ENCODE measurements at places on chromosomes 11 and 22. TPM values are rescaled to one million over a fixed set of nuclear protein-coding genes. Genes with fewer than 3 reads are reported as not detected.
A peak's percentile ranks its signal among the peaks of the same experiment; 100 is the strongest.

DNA sequence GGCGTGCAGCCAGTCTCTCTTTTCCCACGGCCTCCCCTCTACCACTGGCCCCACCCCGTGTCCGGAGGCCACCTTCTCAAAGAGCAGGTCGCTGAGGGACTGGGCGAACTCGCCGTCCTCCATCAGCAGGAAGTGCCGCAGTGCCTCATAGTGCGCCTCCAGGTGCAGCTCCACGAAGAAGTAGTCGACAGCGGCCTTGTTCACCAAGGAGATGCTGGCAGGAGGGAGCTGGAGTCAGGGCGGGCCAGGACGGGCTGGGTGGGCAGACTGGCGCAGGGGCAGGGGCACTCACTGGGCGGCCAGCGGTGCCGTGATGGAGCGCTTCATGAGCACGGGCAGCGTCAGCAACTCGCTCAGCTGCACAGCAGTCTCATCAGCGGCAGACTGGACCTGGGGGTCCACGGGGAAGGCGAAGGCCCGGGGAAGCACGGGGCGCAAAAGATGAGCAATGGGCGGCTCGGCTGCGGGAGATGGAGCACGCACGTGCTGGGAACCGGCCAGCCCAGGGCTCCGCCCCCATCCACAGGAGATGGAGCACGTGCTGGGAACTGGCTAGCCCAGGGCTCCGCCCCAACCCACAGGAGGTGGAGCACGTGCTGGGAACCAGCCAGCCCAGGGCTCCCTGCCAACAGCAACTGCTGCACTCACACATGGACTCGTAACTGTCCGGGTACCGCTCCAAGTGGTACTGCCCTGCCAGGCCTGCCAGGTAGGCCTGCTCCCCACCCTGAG is 18.4 kb downstream of the SELENOO start:
- H3K27me3 ChIP-seq, result no peaks in the 10 kb centered on the region
- DNase-seq, result no peak
- no peak overlapping the region for H3K4me3 ChIP-seq
- peaks cover 11% of the 10 kb centered on the region for H3K4me1 ChIP-seq

CHCHD10 gene
- total RNA-seq, result 46.4 TPM

- H3K27me3 ChIP-seq, result no peaks in the 10 kb centered on the region
- H3K4me1 ChIP-seq, result no peaks in the 10 kb centered on the region
Observed at GRCh38 chr11:12260731-12261521, 116.4 kb upstream of the PARVA start.

DNA sequence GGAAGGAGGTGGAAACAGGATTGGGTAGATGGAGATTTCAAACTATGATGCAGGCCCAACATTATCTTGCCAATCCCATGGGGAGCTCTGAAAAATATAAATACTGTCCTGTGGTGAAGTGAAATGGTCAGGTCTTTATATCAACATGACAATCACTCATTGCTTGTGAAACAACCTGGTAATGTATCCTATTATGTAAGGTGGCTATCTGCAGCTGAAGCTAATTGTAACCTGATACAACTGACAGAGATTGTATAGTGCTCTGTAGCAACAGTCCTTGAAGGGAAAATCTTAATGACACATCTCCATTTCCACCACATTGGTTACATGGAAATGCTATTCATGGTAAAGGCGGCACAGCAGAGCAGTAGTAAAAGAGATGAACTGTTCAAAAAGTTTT is 20.7 kb upstream of the CHORDC1 start:
- no peaks in the 10 kb centered on the region for H3K36me3 ChIP-seq
- no peak overlapping the region for H3K4me3 ChIP-seq
- H3K27ac ChIP-seq, result no peak overlapping the region
- H3K4me1 ChIP-seq, result no peaks in the 10 kb centered on the region
- no peak for DNase-seq
- peaks cover 2% of the 10 kb centered on the region for H3K27me3 ChIP-seq

- no peaks in the 10 kb centered on the region for H3K36me3 ChIP-seq
- no peaks in the 10 kb centered on the region for H3K4me1 ChIP-seq
- no peak overlapping the region for H3K27ac ChIP-seq
Observed at GRCh38 chr22:37794376-37794775, 13.4 kb upstream of the GCAT start.

CRELD2 gene
- total RNA-seq, result 9.3 TPM

DNA sequence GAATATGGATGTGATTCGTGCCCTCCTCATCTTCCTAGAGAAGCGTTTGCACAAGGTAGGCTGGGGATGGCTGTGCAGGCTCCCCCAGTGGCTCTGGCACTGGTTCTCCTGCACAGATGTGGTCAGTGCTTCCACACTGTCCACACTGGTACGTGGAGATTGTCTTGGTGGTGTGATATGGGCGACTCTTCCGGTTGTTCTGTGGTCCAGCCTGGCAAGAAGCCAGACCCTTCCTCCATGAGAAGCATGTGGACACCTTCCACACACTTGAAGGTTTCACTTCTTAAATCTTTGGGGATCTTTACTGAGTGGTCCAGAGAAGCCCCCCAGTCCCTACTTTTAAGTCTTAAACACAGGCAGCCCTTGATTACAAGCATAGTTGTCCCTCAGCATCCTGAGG is 3.8 kb downstream of the RIC8A start:
- H3K4me3 ChIP-seq, result no peak overlapping the region
- no peaks in the 10 kb centered on the region for H3K27me3 ChIP-seq
- H3K27ac ChIP-seq, result no peak overlapping the region
- peaks cover 68% of the 10 kb centered on the region for H3K36me3 ChIP-seq

DNA sequence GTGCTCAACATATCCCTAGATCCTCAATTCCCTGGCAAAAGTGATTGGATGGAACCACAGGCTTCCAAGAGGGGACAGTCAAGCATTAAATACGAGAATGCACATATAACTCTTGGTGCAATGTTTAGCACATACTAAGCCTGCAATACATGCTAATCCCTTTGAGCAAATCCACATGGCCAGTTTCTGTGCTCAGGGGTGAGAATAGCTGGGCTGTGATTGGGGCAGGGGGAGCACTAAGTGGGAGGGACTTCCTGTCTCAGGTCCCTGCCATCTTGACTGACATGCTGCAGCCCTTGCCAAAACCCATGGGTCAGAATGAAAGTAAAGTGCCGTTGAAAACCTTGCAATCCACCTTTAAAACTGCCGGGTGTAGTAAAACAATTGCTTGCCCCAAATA is 2.7 kb upstream of the ADAMTS15 start:
- H3K27ac ChIP-seq, result no peak overlapping the region
- peaks cover 20% of the 10 kb centered on the region for H3K27me3 ChIP-seq
- H3K4me1 ChIP-seq, result peaks cover 17% of the 10 kb centered on the region
- H3K36me3 ChIP-seq, result no peaks in the 10 kb centered on the region
- no peak overlapping the region for H3K4me3 ChIP-seq
- DNase-seq, result no peak

PGA4 gene
- not detected for total RNA-seq

GRCh38 chr22:40526960-40527359 is 109.6 kb downstream of the MRTFA start:
- no peaks in the 10 kb centered on the region for H3K36me3 ChIP-seq
- no peak for DNase-seq
- no peak overlapping the region for H3K4me3 ChIP-seq
- H3K4me1 ChIP-seq, result peaks cover 13% of the 10 kb centered on the region
- H3K27ac ChIP-seq, result no peak overlapping the region

DNA sequence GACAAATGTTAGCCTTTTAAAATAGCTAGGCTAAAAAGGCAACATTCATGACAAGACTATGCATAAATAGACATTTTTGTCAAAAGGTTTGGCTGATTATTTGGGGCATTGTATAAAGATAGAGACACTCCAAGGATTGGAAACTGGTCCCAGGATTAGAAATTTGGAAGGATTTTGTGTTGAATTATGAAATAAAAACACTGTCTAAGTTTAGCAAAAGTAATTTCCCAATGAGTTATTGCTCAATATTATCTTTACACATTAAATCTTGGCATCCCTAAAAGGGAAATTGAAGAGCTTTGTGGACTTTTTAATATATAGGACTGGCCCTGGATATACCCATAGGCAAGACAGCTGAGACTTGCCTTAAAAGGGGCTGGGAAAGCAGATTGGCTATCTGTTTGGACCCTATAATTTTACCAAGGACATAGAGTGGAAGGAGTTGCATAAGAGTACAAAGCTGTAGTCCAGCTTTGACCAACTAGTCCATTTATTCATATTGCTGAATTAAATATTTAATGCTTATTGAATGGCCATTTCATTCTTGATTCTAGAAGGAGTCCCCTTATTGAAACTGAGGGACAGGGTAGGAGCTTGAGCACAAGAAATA is 382.7 kb downstream of the METTL15 start:
- no peaks in the 10 kb centered on the region for H3K36me3 ChIP-seq
- DNase-seq, result no peak
- no peak overlapping the region for H3K27ac ChIP-seq
- no peaks in the 10 kb centered on the region for H3K27me3 ChIP-seq
- no peaks in the 10 kb centered on the region for H3K4me1 ChIP-seq

DNA sequence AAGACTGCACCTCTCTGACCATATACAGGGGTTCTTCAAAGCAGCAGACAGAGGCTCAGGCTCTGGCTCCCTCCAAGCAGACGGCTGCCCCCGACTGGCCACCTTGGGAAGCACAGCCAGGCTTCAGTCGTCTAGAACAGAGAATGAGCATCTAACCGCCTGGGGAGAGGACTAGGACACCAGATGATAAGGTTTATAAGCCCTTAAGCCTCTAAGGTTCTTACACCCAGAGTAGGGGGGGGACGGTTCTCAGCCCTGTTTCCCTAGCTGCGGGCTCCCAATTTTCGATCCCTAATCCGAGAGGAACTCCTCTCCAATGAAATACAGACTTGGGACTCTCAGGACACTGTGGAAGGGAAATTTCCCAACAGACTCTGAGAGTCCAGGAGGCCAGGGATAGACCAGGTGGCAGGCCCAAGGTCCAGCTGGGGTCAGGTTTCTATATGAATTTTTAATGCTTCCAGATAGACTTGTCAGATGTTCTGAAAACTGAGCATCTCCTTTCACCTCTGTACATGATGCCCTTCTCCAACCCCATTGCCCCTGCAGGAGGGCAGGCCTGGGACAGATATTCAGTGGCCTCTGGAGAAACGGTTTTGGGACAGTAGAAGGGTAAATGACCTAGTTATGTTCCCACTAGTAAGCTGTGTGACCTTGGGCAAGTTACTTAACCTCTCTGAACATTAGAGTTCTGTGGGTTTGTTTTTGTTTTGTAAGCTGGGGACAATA is 20.2 kb downstream of the RTN4RL2 start:
- H3K4me3 ChIP-seq, result no peak overlapping the region
- H3K27me3 ChIP-seq, result peaks cover 15% of the 10 kb centered on the region
- H3K4me1 ChIP-seq, result peaks cover 43% of the 10 kb centered on the region
- peaks cover 14% of the 10 kb centered on the region for H3K36me3 ChIP-seq
- H3K27ac ChIP-seq, result no peak overlapping the region
- DNase-seq, result no peak

- H3K4me3 ChIP-seq, result no peak overlapping the region
- H3K27me3 ChIP-seq, result no peaks in the 10 kb centered on the region
- no peaks in the 10 kb centered on the region for H3K36me3 ChIP-seq
- H3K4me1 ChIP-seq, result no peaks in the 10 kb centered on the region
- no peak overlapping the region for H3K27ac ChIP-seq
- no peak for DNase-seq
Observed at GRCh38 chr11:108414958-108415357, 52.4 kb downstream of the C11orf65 start.

GRCh38 chr22:41544671-41545476 is 604 bp upstream of the POLR3H start:
- H3K36me3 ChIP-seq, result peaks cover 1% of the 10 kb centered on the region
- peak overlapping the region; percentile 92 for H3K27ac ChIP-seq
- DNase-seq, result no peak
- H3K27me3 ChIP-seq, result no peaks in the 10 kb centered on the region

DGCR6 gene
- total RNA-seq, result 8.1 TPM

DNA sequence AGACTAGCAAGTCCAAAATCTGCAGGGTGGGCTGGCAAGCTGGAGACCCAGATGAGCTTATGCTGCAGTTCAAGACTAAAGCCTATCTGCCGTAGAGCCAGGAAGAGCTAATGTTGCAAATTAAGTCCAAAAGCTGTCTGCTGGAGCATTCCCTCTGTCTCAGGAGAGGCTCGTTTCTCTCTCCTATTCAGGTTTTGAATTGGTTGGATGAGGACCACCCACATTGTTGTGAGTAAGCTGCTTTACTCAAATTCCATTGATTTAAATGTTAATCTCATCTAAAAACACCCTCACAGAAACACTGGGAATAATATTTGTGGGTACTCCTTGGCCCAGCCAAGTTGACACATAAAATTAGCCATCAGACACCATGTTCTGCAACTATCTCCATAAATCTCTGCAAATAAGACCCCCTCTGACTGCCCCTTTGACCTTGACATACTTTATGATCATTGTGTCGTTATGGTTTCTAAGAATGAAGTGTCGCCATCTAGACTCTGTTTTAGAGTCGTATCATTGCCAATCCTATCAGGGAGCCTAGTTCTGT is 16.8 kb upstream of the CUL5 start:
- no peaks in the 10 kb centered on the region for H3K4me1 ChIP-seq
- DNase-seq, result no peak
- H3K27ac ChIP-seq, result no peak overlapping the region
- no peaks in the 10 kb centered on the region for H3K27me3 ChIP-seq
- no peak overlapping the region for H3K4me3 ChIP-seq
- no peaks in the 10 kb centered on the region for H3K36me3 ChIP-seq

RFPL3 gene
- total RNA-seq, result not detected

BARX2 gene
- 31.8 TPM for total RNA-seq

RBMXL2 gene
- not detected for total RNA-seq

DNA sequence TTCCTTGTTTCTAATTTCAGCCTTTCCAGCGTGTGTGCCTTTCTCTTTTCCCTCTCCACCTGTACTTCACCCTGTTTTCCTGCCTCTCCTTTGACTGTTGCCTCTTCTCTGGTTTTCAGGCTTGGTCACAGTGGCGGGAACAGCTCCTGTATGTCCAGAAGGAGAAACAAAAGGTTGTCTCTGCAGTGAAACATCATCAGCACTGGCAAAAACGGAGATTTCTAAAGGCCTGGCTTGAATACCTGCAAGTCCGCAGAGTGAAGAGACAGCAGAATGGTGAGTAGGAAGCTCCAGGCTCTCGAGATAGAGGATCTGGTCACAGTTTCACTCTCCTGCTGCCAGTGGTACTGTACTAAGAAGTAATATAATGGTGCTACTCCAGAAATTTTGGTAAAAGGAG is 76.6 kb downstream of the SFI1 start:
- no peak for DNase-seq
- H3K36me3 ChIP-seq, result peaks cover 35% of the 10 kb centered on the region
- H3K4me1 ChIP-seq, result no peaks in the 10 kb centered on the region
- no peaks in the 10 kb centered on the region for H3K27me3 ChIP-seq
- no peak overlapping the region for H3K27ac ChIP-seq

- H3K4me3 ChIP-seq, result no peak overlapping the region
- peak overlapping the region; percentile 74 for H3K27ac ChIP-seq
- H3K27me3 ChIP-seq, result no peaks in the 10 kb centered on the region
- peaks cover 48% of the 10 kb centered on the region for H3K4me1 ChIP-seq
- peak; percentile 96 for DNase-seq
Observed at GRCh38 chr11:64181506-64182411, 4.2 kb upstream of the STIP1 start.

DNA sequence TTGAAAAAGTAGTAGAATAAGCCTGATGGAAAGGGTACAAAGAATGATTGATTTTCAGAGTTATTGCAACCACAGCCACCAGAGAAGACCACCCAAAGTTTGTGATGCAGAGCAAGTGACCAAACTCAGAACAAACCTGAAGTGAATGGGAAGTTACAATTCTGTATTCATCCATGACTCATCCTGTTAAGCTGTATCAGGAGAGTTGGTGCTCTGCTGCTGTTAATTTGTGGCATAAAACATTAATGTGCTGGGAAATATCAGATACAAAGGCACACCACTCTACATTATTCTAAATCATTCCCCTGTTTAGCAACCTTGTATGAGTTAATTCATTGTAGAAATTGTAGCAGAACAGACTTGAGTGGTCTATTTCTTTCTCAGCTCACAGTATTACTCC is 19.6 kb upstream of the PDGFD start:
- H3K4me1 ChIP-seq, result no peaks in the 10 kb centered on the region
- no peak overlapping the region for H3K4me3 ChIP-seq
- no peaks in the 10 kb centered on the region for H3K36me3 ChIP-seq
- no peaks in the 10 kb centered on the region for H3K27me3 ChIP-seq
- no peak for DNase-seq
- H3K27ac ChIP-seq, result no peak overlapping the region

KRTAP5-10 gene
- 5.9 TPM for total RNA-seq

All from suprapubic skin (tissue), 4 donors.